Endothelial cell (in vitro differentiated cells): ENCODE measurements at places on chromosomes 11 and 22. TPM values are rescaled to one million over a fixed set of nuclear protein-coding genes. Genes with fewer than 3 reads are reported as not detected.

DNA sequence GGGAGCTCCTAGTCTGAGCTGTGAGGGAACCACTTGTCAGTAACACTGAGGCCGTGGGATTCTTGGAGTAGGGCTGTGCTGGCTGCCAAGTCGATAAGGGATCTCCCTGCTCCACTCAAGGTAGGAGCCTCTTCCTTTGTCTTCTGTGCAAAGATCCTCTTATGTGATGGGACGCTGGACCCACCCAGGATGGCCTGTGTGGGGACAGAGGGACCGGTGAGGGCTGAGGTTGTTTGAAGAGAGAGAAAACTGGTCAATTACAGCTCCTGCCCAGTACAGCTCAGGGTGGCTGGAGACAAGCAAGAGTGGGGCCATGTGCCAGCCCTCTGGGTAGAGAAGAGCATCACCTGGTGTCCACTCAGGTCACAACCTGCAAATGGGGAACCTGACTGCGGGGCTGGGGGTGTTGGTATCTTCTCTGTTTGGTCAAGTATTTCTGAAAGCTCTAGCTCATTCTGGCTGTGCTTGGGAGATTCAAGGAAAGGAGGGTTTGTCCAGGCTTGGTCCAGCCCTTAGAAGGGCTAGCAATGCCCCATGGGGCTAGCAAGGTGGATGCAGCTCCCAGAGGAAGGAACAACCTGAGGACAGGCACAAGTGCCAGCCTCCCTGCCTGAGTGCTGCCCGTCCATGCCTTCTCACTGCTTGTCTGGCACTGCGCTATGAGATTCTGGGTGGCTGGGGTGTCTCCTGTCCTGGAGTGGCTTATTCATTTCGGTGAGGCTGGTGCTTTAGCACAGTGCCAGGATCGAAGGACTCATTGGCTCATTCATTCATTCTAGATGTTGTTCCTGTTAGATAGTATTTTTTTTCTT is 27.6 kb upstream of the BAIAP2L2 start:
- peaks cover 2% of the 10 kb centered on the region for H3K27me3 ChIP-seq
- DNase-seq: no peak
- H3K27ac ChIP-seq: no peak overlapping the region
- H3K36me3 ChIP-seq: peaks cover 15% of the 10 kb centered on the region
- peaks cover 6% of the 10 kb centered on the region for H3K4me1 ChIP-seq

Gene SPA17
- total RNA-seq: 4.3 TPM

Gene RFPL3
- total RNA-seq: not detected

Gene MAPK1
- 119 TPM for total RNA-seq

Gene CHST1
- total RNA-seq: 275 TPM
